Epithelial cell of alveolus of lung (primary cell): ENCODE measurements at places on chromosomes 4 and X. TPM values are rescaled to one million over a fixed set of nuclear protein-coding genes. Genes with fewer than 3 reads are reported as not detected.

Gene PPEF2
- total RNA-seq = not detected in 2 replicates

Gene NDNF
- total RNA-seq = 2.6 and 5.1 TPM in 2 replicates

Gene GYPB
- total RNA-seq = not detected in 2 replicates

Gene TBX22
- not detected in 2 replicates for total RNA-seq

Gene FOXO4
- total RNA-seq = 3.6 and 6.8 TPM in 2 replicates

Gene TMPRSS11A
- total RNA-seq = not detected in 2 replicates

Gene VAMP7
- total RNA-seq = 33.9 and 37.2 TPM in 2 replicates

Gene TSPAN6
- total RNA-seq = 26.2 and 28.2 TPM in 2 replicates

Gene VSIG1
- 0.13 and 0.32 TPM in 2 replicates for total RNA-seq

Gene PROM1
- total RNA-seq = not detected in 2 replicates

Gene TBC1D19
- total RNA-seq = 14.2 and 17.7 TPM in 2 replicates

Gene CCDC158
- 0.13 TPM in 1 of 2 replicates, not detected in the other for total RNA-seq

Gene TIGD4
- 0.24 TPM in 1 of 2 replicates, not detected in the other for total RNA-seq

Gene ARAF
- total RNA-seq = 31.0 and 31.5 TPM in 2 replicates

Gene ZAR1
- total RNA-seq = not detected in 2 replicates

Gene MAPK10
- total RNA-seq = 1.4 and 25.2 TPM in 2 replicates

Gene CSAG3
- not detected in 2 replicates for total RNA-seq

Gene GPRASP1
- 0.65 and 1.2 TPM in 2 replicates for total RNA-seq

Gene BEND4
- total RNA-seq = not detected in 2 replicates

Gene ASB12
- total RNA-seq = not detected in 2 replicates

Gene PPM1K
- 6.6 and 8.6 TPM in 2 replicates for total RNA-seq

Gene C4orf50
- total RNA-seq = not detected in 2 replicates

Gene IL2
- total RNA-seq = not detected in 2 replicates

Gene TGIF2LX
- not detected in 2 replicates for total RNA-seq

Gene CAPN6
- total RNA-seq = 0.13 TPM in 1 of 2 replicates, not detected in the other

Gene FREM3
- not detected in 2 replicates for total RNA-seq

Gene PPBP
- 1.2 TPM in 1 of 2 replicates, not detected in the other for total RNA-seq

Gene HMX1
- not detected in 2 replicates for total RNA-seq
